ENCODE measurements at places on chromosomes 2 and 18.

DNA sequence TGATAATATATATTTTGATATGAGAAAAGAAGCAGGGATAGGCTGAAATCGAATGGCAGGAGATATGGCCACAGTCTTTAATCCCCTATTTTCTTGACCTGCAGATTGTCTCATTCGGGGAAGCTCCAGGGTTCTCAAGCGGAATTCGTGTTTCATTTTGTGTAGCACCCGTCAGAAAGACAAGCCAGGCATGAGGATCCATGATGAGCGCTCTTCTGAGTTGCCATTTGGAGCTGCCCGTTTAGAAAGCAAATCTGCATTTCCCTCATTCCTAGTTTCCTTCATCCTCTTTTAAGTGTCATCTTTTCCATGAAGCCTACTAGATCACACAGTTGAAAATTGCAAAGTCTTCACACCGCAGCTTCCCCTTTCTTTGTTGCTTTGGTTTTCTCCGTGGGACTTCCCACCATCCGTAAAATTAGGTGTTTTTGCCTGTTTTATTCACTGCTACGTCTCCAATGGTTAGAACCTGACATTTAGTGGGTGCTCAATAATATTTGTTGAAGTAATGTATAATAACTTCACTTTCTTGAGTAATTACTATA, 16.9 kb downstream of the HNMT start:
- no peak for DNase-seq

DNA sequence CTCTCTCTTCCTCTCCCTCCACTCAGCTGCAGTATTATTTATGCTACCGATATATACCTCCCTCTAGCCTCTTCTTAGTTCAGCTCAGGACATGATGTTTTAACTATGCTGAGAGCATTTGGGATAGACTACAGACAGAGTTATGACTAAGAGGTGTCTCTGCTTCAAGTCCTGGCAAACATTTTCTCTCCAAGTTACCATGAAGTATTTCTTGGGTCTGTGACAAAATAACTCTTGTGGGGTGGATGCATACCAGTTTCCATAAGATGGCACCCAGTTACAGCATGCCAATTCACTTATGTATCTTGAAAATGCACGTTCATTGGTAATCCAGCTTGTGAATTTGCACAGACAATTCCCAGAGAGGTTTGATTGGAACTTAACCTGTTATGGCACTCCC, 737.6 kb downstream of the SLC4A3 start:
- DNase-seq: no peak

- DNase-seq: no peak
Observed at GRCh38 chr2:177058747-177059146, 153.8 kb upstream of the HNRNPA3 start.

DNA sequence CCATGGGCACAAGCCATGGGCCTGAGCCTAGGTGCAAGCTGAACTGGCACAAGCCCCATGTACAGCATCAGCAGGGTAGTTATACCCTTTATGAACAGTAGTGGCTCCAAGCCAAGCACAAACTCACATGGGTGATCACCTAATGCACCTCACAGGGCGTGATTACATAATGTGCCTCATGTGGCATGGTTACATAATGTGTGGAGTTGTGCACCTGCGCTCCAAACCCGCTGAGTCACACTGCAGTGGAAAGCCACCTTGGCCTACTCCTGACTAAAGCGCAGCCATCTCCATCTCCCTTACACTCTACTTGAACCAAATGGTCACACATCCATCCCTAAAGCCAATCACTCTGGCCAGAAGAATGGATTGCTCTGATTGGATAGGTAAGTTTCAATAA, 279.7 kb downstream of the MBD2 start:
- peak; percentile 4 for DNase-seq

GRCh38 chr18:38982072-38982471, 1416.5 kb upstream of the CELF4 start:
- DNase-seq: no peak

- DNase-seq: no peak
Observed at GRCh38 chr2:23286758-23287704, 97.9 kb upstream of the KLHL29 start.

GRCh38 chr2:232544674-232545073, 5.2 kb downstream of the CHRNG start:
- DNase-seq: no peak

- no peak for DNase-seq
Observed at GRCh38 chr2:224211181-224211480, 172.0 kb upstream of the SERPINE2 start.

DNA sequence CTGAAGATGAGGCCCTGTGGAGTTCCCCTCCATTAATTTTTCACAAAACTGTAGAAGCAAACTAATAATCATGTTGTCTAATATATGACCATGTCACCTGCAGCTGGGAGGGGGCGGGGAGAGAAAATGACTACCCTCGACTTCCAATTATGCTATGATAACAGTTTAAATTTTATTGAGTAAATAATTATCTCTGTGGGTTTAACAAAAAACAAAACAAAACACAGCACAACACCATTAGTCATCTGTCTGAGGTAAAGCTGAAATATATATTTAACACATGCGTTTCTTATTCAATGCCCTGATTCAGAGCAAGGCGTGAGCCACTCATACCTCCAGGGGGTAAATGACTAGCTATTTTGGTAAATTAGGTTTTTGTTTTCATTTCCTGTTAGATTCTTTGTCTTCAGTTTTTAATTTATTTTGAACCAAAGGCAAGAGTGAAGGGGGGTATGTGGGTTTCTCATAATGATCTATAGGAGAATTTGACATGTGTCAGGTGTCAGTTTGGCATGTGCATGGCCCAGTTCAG, 77.4 kb upstream of the ZCCHC2 start:
- DNase-seq: no peak

DNA sequence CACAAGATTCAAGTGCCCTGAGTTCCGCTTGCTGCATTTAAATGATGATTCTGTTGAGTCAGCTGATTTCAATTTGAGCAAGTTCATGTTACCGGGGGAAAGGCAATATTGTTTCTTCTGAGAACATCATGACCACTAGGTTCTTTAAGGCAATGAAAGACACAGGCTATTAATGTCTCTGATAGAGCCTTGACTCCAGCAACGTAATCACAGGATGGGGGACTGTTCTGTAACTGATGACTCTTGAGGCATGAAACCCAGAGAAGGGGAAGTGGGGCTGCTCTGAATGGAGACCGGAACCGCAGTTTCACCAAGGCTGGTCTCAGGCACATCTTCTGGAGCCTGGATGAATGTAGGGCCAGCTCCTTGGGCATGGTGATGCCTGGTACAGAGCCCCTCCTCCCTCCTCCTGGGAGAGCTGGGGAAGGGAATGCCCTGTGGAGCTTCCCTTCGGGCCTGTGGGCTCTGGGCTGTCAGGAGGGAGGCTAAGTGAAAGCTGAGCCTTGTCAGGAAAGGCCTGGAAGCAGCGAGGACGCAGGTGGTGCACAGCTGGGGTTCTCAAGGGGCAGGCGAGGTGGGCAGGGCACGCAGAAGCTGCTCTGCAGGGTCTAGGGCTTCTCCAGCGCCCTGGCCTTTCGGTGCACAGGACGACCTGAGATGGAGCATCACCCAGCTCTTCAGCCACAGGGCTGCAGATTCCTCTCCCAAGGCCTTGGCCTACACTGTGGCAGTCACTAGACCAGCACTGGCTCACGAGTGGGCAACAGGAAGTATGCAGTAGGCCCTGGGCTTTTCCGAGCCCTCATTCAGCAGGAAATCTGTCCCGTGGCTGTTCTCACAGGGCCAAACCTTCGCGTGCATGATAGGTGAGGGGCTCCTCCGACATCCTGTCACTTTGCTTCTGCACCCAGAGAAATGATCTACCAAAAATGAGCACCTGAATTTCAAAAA, 36.6 kb upstream of the PRLH start:
- no peak for DNase-seq

- no peak for DNase-seq
Observed at GRCh38 chr2:133581010-133581760, 12.9 kb upstream of the NCKAP5 start.

GRCh38 chr18:67896451-67896850, 379.9 kb upstream of the DSEL start:
- no peak for DNase-seq

GRCh38 chr2:113116100-113116958, 11.1 kb upstream of the IL1RN start:
- DNase-seq: no peak

DNA sequence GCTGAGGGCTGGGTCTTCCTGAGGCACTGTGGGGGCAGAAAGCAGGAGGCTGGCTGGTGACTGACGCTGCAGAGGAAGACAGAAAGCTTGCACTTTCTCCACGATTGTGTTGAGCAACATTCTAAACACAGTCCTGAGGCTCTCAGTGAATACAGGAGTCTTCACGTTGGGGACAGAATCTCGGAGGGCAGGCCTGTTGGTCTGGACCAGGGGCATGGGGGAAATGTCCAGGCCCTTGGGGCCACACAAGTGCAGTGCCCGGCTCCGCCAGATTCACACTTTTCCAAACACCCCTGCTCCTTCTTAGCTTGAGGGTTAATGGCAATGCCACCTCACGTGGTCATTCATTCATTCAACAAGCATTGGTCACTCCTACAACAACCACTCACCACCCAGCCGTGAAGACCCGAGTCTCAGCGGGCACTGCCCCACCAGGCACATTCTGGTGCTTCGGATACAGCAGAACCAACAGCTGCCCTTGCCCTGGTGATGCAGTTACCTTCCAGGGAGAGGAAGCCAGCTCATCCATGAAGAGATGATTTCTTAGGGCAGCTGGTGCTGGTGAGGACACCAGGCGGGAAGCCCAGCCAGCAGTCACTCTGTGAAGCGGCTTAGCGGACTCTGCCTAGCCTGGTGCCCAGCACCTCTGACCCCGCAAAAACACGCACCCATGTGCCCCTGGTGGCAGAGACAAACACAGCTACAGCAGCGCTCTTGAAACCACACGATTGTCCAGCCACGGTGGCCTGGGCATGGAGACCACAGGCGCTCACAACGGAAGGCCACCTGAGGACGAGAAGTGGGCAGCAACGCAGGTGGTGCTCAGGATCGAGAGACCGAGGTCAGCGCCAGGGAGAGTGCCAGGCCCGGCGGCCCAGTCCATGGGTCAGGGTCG, 10.9 kb upstream of the GPC1 start:
- DNase-seq: no peak

DNA sequence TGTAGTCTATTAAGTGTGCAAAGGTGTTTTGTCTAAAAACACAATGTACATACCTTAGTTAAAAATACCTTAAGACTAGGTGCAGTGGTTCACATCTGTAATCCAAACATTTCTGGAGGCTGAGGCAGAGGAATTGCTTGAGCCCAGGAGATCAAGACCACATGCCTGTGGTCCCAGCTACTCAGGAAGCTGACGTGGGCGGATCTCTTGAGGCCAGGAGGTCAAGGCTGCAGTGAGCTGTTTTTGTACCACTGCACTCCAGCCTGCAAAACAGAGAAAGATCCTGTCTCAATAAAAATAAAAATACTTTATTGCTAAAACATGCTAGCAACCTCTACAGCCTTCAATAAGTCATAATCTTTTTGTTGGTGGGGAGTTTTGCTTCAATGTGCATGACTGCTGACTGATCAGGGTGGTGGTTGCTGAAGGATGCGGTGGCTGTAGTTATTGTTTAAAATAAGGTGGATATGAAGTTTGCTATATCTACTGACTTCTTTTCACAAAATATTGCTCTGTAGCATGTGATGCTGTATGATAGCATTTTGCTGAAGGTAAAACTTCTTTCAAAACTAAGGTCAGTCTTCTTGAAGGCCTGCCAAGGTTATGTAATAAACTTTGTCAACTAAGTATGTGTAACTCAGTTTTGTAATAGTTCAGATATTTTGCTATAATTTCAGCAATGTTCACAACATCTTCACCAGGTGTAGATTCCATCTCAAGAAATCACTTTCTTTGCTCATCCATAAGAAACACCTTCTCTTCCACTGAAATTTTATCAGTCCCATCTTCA, 1238.0 kb upstream of the NRXN1 start:
- no peak for DNase-seq

DNA sequence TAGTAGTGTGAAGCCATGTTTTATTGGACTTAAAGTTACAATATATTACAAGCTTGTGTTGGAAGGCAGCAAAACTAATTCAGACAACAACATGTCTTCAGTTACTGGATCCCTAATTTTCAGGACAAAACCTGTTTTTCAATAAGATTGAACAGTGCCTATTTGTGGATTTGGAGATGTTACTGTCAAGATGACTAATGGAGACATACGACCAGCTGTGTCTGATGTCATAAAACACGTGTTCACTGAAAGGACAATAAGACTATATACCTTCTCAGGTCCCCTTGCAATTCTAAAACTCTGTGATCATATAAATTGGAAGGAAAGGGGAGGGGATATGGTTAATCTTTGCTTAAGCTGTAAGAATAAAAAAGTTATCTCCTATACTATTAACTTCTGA, 21.7 kb downstream of the METTL21A start:
- DNase-seq: no peak

GRCh38 chr2:7819316-7819715, 862.5 kb upstream of the ID2 start:
- DNase-seq: no peak

DNA sequence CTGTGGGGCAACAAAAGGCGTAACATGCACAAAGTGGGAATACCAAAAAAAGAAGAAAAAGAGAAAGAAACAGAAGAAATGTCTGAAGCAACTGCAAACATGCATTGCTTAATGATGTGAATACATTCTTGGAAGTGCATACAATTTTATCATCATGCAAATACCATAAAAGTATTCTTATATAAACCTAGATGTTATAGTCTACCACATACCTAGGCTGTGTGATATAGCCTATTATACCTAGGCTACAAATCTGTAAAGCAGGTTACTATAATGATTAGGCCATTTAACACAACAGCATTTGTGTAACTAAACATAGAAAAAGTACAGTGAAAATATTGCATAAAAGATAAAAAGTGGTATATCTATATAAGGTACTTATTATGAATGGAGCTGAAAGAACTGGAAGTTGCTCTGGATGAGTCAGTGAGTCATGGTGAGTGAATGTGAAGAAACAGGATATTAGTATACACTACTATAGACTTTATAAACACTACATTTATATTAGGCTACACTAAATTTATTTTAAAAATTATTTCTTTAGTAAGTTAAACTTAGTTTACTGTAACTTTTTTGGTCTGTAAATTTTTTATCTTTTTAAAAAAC, 319.4 kb upstream of the KCNH7 start:
- DNase-seq: no peak

GRCh38 chr18:69259282-69259681, 141.4 kb upstream of the DOK6 start:
- DNase-seq: no peak

- DNase-seq: peak; percentile 91
Observed at GRCh38 chr2:61470122-61470951, 550 bp downstream of the USP34 start.

- DNase-seq: no peak
Observed at GRCh38 chr2:27647289-27647688, 16.1 kb downstream of the SUPT7L start.

GRCh38 chr2:160225722-160226121, 25.6 kb upstream of the ITGB6 start:
- no peak for DNase-seq
